T follicular helper cell (primary cell): ENCODE measurements at places on chromosomes 3 and 15.

GRCh38 chr15:68343579-68344225 lies 66.2 kb downstream of the FEM1B start:
- no peak for DNase-seq

DNA sequence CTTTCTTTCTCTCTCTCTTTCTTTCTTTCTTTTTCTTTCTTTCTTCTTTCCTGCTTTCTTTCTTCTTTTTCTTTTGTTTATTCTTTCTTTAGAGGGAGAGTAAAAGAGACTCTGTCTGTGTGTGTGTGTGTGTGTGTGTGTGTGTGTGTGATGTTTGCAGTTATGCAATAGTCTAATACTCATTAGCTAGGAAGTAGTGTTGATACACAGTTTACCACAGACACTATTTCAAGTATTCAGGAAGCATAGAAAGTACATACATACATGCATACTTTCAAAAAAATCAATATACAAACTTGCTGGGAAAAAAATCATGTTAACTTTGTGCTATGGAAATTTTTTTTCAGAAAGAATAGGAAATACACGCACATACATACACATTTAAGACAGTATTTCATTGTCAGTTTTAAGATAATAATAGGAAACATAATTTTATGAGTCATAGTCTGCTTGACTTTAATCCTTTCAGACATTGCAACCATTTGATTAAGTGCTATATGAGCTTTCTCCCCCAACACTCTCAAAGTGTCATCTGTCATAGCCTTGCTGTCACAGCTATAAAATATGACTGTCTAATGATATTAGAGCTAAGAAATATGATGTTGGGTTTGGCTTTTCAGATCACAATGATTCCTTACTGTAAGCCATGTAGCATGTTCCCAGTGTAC lies 74.9 kb upstream of the EPHA3 start:
- DNase-seq, result no peak

- DNase-seq, result no peak
Observed at GRCh38 chr3:137180220-137180619, 222.4 kb downstream of the IL20RB start.

DNA sequence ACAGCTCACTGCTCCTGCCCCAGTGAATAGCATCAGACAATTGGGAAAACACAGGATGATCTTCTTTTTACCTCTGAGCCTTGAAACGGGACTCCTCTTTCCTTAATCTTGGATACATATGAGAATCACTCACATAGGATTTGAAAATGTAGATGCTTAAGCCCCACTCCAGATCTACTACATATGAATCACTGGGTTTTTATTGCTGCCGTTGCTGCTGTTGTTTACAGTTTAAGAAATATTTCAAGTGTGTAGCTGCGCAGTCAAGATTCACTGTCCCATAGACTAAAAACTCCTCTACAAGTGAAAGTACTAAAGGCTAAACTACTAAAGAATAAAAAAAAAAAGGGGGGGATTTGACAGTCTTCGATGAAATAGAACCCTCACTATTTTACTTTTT lies 765.9 kb downstream of the NTRK3 start:
- no peak for DNase-seq

- no peak for DNase-seq
Observed at GRCh38 chr3:60135474-60135873, 1085.6 kb upstream of the CFAP20DC start.

DNA sequence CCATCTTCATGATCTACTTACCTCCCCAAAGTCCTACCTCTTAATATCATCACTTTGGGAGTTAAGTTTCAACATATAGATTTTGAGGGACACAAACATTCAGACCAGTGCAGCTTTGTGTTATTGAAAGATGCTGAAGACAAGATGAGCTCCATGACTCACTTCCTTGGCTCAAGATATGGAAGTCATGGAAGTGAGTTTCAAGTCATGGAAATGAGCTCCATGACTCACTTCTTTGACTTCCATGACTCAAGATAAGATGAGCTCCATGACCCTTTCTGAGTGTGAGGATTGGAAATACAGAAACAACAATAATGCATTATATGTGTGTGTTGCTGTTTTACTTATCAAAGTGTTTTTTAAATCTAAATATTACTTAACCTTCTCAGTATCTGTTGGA lies 170.2 kb upstream of the TPRG1 start:
- no peak for DNase-seq

DNA sequence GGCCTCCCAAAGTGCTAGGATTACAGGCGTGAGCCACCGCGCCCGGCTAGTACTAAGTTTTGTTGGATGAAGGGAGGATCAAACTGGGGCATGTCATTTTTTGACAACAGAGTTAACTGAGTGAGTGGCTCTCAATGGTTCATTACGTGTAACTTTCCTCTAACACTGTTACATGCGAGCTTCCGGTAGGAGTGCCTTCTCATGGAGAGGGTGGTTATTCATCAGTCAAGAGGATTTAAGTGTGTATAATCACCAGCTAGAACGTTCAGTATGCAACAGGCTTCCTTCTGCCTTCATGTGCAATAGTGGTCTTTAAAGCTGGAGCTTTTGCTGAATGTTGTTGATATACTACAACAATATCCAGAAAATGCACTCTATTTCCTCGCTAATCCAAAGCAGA lies 19.1 kb upstream of the GOLGA8A start:
- DNase-seq, result no peak

- no peak for DNase-seq
Observed at GRCh38 chr3:61381745-61382392, 130.6 kb upstream of the FHIT start.

GRCh38 chr3:76051145-76051544 lies 265.8 kb upstream of the ZNF717 start:
- no peak for DNase-seq

GRCh38 chr15:26182441-26182840 lies 319.3 kb upstream of the ATP10A start:
- DNase-seq, result no peak
